ENCODE measurements at places on chromosomes 5 and 9. TPM values are rescaled to one million over a fixed set of nuclear protein-coding genes. Genes with fewer than 3 reads are reported as not detected.

The OLFML2A gene
- total RNA-seq: 6.5 TPM

The TRPM3 gene
- total RNA-seq: 0.85 TPM

The DCTN4 gene
- total RNA-seq: 48.4 TPM

The FOXD4L4 gene
- 0.14 TPM for total RNA-seq

The NSUN2 gene
- total RNA-seq: 38.5 TPM

The SPATA9 gene
- 0.71 TPM for total RNA-seq

The STK32A gene
- 1.3 TPM for total RNA-seq

The ABL1 gene
- total RNA-seq: 68.1 TPM

The NCS1 gene
- 60.0 TPM for total RNA-seq

The FAM221B gene
- total RNA-seq: not detected

The FBP1 gene
- total RNA-seq: not detected

The AQP3 gene
- 12.2 TPM for total RNA-seq
